ENCODE measurements at places on chromosomes 12 and 14.

DNA sequence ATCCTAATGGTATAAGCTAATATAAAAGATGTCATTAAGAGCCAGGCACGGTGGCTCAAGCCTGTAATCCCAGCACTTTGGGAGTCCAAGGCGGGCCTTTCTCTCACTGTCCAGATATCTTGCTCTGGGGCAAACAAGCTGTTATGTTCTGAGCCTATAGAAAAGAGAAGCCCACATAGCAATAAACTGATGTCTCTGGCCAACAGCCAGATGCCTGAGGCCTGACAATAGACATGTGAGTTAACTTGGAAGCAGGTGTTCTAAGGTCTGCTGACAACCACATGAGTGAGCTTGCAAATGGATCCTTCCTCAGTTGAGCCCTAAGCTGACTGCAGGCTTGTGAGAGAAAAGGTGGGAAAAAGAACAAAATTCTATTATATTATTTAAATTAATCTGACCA lies 25.0 kb downstream of the YAF2 start:
- no peak for DNase-seq

- DNase-seq, result no peak
These were observed 302.8 kb downstream of the CACNA1C start for GRCh38 chr12:2355604-2356003.

DNA sequence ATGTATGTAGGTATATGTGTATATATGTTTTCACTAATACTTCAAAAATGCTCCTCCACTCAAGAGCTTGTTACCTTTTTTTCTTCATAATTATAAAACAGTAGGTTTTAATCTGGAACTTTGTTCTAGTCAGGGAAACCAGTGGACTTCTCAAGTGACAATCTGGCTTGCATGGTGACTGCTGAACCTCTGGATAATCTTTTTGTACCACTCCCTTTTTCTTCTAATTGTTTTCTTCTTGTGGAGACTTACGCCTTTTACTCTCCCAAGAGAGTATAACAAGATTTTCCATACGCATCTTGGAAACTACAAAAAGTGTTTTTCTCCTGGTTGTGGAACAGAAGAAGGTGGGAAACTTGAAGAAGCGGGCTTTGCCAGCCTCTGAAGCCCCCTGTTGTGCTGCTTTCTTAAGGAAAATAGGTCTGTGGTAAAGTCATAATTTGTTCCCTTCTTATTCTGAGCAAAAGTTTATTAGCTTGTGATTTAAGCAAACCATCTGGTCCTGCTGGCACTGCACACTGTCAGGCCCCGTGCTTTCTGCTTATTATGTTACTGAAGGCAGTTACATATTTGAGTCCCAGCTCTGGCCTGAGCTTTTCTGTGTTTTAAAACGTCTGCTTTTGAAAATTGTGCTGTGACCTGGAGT lies 291.8 kb downstream of the ERC1 start:
- no peak for DNase-seq

- peak; percentile 43 for DNase-seq
These were observed 37.0 kb upstream of the FBXO33 start for GRCh38 chr14:39469094-39469710.

GRCh38 chr12:118436986-118437385 lies 60.6 kb downstream of the SUDS3 start:
- DNase-seq, result no peak

GRCh38 chr14:54086767-54087166 lies 130.1 kb upstream of the BMP4 start:
- no peak for DNase-seq

DNA sequence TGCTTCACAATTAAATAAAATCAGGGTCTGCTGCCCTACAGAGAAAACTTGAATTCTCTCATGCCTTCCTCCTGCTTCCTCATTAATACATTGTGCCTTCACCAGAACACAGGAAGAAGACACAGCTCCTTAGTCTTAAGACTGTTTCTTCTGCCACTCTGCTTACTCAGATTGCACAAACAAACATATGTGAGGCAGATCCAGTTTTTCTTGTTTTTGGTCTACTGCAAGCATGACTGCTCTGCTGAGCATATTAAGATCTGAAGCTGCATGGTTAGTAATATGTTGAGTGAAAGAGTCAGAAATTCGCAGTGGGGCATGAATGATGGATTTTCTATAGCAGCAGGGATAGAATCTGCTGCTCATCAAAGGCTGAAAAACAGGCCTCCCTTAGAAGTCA lies 321.1 kb upstream of the STXBP6 start:
- no peak for DNase-seq

- DNase-seq, result no peak
These were observed 48.4 kb upstream of the IFNG-AS1 start for GRCh38 chr12:67940780-67941243.

- no peak for DNase-seq
These were observed 82.7 kb downstream of the PRIMA1 start for GRCh38 chr14:93705513-93706156.

DNA sequence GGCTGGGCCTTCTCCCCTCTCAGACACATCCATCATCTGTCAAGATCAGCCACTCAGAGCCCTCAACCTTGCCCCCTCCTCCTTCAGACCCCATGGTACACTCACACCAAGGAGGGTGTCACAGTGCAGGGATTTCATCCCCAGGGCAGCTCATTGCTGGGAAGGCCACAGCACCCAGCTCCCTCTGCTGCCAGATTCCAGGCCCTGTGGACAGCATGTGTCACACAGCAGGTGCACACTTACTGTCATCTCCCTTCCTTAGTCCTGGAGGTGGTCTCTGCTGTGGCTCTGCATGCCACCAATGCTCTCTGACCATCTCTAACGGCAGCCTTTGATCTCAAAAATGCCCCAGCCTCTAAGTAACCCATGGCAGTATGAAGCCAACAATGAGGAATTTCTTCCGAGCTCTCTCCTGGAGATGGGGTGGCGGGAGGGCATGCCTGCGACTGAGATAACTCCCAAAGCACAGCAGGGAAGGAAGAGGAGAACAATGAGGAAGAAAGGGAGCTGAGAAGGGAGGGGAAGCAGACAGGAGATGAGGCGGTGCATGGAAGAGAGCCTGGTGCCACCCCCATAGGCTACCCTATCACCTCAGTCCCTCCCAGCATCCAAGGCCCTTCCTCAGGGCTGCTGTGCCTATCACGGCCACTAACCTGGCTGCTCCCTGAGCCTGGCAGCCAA lies 101.0 kb downstream of the SINHCAF start:
- no peak for DNase-seq

- no peak for DNase-seq
These were observed 79.8 kb downstream of the CCDC88C start for GRCh38 chr14:91337699-91338335.

DNA sequence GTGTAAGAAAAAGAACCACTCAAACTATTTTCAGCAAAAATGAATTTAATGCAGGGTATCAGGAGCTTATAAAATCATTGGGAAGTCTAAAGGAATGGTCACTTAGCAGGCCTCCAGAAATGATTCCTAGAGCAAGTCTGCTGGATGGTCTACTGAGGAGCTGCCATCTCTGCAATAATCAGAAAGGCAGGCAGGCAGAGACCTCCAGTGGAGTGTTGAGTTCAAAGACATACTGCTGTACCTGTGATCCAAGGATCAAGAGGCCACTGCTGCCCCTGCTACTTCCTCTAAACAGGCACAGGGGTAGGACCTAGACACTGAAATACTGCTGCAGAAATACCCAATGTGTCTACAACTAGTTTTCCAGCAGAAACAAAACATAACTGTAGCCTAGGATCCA lies 14.5 kb upstream of the KICS2 start:
- no peak for DNase-seq

DNA sequence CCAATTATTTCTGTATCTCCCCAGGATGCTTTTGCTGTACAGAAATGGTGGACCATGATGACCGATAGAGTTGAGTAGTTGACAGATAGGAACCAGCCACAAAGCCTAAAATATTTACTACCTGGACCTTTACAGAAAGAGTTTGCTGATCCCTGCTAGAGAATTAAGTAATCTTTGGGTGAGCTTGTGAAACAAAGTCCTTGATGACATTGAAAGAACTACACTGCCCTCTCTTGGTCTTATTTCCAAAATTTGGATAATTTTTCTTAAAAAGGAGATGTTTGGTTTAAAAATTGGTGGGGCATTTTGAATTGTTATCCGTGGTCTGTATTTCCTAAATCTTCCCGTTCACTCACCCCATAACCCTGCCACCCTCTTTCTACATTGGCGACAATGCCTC lies 13.7 kb upstream of the TCTN1 start:
- DNase-seq, result peak; percentile 63

GRCh38 chr12:75760573-75761294 lies 249.3 kb upstream of the KRR1 start:
- no peak for DNase-seq

GRCh38 chr14:37098132-37098531 lies 74.3 kb downstream of the SLC25A21 start:
- DNase-seq, result no peak

DNA sequence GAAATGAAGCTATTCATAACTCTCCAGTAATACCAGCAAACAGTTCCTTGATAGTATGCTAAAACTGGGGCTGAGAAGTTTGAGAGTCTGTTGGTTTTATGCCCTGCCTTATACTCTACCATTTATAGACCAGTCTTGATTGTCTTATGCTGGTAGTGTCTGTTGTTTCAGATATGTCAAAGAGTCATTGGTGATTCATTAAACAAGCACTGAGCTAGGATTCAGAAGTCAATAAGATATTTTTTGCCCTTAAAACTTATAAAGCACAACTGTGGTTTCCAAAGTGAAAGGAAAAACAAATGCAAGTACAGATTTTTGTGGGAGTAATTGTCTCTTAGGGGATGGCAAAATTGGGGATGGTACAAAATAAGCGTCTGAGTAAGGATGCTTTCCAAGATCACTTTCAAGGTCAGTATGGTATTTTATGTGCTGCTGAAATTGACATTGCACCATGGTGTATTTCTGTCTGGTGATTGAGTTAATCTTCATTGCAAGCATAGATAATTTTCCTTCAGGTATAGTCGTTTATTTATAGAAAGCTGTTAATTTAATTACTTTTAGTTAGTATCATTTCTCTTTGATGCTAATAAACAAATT lies 289.5 kb upstream of the E2F7 start:
- DNase-seq, result no peak

- DNase-seq, result no peak
These were observed 46.8 kb upstream of the VASH1 start for GRCh38 chr14:76714470-76714869.

DNA sequence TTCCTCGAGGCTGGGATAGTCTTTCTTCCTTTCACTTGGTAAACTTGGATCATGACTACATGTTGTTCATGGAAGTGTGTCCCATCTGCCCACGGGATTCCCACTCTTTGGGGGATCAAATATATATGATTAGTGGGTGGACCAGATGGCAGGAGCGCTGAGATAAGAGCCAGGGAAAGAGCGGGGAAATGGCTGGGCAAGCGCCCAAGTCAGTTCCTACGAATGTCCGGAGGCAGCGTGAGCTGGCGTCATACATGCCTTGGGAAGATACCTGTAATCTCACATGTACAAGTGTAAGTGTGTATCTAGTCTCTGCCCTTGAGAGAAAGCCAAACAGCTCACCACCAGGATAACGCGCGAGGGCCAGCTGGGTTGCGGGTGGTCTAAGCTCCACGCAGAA lies 62.3 kb downstream of the FZD10 start:
- no peak for DNase-seq

DNA sequence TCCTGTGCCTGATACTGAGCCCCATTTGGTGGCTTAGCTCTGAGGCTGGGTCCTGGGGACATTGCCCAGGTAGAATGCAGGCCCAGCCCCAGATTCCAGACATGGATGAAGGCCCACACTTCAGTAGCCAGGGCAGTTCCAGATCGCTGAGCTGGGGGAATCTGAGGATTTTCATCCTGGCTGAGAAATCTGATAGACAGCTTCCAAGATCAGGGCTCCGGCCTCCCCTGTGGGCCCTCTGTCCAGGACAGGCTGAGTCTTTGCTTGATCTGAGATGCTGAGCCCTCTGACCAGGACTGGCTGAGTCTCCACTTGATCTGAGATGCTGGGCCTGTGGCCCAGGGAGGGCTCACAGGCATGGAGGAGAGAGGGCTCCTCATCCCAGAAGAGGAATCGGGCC lies 3.3 kb upstream of the RASAL1 start:
- DNase-seq, result no peak

GRCh38 chr12:115998119-115998633 lies 279.3 kb downstream of the MED13L start:
- peak; percentile 41 for DNase-seq

DNA sequence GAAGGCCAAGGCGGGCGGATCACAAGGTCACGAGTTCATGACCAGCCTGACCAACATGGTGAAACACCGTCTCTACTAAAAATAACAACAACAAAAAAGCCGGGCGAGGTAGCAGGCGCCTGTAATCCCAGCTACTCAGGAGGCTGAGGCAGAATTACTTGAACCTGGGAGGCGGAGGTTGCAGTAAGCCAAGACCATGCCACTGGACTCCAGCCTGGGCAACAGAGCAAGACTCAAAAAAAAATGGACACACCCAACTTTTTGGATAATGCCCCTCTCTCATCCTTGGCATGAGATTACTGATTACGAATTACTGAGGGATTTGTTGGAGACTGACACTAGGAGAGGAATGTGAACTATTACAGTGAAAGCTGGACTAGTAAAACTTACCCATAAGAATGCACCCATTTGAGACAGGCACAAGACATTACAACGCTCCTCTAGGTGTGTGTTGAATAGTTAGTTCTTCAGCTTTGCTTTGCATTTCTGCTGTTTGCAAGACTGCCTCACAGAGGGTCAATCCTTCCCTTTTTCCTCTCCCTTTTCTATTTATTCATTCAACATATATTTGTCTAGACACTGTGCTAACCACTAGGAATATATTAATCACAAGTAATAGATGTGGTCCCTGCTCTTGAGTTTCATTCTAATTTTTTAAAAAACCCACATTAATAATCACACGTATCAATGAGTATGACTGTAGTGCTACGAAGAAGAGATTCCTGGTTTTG lies 46.0 kb upstream of the OR5AU1 start:
- no peak for DNase-seq

DNA sequence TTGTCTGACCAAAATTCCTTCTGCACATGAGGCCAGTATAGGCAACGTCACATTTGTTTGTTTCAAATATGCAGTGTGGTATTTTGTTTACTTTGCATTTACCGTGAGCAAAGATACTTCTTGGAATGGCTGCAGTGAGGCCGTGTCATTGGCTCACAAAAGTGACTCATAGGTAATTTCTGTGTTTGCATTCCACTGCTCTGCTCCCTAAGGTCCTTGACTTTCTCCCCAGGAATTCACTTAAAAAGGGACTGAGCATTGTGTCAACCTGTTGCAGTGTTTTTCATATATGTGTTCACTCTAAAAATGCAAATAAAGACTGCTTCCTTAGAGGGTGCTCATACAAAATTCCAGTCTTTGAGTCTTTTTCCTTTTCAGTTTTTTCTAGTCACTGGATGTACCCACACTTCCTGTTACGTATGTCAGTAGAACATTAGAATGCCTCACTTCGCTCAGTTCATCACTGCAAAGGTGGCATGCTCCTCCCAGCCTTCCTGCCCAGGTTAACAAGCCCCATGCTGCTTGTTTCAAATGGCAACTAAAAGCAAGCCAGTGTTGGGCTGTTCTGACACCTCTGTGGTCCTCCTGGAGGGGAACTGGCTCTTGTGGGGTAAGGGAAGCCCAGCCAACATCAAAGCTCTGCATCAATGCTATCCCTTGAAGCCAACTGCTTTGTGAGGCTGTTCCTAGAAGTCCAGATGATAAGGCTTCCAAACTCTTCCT lies 9.1 kb downstream of the C12orf76 start:
- DNase-seq, result peak; percentile 53

- DNase-seq, result no peak
These were observed 218.2 kb downstream of the ASCL1 start for GRCh38 chr12:103175625-103176024.
